Effector CD4-positive, alpha-beta T cell (primary cell): ENCODE measurements at places on chromosomes 7 and 10.

GRCh38 chr10:45421221-45422097 is 47.4 kb downstream of the ALOX5 start:
- no peak for DNase-seq

DNA sequence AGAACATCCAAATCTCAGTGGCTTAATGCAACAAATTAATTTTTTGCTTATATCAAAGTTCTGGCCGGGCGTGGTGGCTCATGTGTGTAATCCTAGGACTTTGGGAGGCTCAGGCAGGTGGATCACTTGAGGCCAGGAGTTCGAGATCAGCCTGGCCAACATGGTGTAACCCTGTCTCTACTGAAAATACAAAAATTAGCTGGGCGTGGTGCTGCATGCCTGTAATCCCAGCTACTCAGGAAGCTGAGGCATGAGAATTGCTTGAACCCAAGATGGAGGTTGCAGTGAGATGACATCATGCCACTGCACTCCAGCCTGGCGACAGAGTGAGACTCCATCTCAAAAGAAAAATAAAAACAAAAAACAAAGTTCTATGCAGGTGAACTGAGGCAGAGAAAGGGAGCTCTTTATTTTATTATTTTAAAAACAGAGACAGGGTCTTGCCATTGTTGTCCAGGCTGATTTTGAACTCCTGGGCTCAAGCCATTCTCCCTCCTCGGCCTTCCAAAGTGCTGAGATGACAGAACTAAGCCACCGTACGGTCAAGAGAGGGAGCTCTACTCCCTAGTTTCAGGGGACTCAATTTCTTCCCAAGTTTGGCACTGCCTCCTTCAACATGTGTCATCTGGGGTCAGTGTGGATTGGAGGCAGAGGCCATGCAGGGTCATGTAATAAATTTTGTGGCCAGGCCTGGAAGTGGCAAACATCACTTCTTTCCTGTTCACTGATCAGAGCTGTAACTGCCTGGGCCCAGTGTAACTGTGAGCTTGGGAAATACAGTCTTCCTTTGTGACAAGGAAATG is 2.4 kb downstream of the ADCK2 start:
- no peak for DNase-seq

DNA sequence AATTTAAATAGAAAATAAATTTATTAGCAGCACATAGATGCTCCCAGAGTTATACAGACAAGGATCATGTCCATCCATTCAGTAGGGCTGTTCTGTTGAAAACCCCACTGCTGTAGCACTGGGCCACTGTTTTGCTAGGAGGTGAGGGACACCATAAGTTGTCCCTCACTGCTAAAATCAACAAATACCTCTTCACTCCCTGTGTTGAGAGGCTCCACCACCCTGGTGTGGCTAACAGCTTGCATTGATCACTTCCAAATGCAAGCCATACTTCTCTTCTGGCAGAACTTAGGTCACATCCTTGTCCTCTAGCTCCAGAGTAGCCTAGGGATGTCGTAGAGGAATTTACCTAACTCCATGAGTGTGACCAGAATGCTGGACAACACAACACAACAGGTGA is 55.4 kb downstream of the MDFIC start:
- DNase-seq, result no peak

GRCh38 chr7:11714205-11714604 is 117.8 kb downstream of the THSD7A start:
- no peak for DNase-seq

DNA sequence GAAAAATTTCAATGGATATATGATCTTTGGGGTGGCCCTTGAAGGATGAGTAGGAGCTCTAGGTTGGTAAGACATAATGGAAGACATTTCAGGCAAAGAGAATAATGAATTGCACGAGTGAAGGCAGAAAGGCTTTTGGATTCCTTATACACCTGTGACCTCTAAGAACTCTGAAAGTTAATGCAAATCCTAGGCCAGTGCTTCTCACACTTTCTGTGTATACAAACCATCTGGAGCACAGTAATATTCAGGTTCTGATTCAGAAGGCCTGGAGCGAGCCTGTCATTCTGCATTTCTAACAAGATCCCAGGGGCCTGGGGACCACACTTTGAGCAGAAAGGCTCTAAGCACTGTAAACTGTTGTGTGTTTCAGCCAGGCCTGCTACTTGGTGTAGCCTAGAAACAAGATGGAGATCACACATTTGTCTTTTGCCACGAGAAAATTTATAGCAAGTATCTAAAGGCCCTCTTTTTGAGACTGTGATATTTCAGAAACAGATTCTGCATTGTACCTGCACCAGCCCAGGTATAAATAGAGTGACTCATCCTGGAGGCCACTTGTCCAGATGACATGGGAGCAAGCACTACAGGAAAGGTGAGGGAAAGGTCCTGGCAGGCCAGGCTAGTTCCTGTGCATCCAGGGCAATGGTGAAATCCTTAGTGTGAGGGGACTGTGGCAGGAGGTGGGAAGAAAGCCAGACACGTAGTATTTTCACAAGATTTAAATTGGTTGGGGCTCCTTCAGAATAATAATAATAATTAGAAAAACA is 24.4 kb downstream of the MRPS33 start:
- no peak for DNase-seq

- no peak for DNase-seq
Measured at GRCh38 chr10:34075254-34075926, 739.7 kb downstream of the PARD3 start.

DNA sequence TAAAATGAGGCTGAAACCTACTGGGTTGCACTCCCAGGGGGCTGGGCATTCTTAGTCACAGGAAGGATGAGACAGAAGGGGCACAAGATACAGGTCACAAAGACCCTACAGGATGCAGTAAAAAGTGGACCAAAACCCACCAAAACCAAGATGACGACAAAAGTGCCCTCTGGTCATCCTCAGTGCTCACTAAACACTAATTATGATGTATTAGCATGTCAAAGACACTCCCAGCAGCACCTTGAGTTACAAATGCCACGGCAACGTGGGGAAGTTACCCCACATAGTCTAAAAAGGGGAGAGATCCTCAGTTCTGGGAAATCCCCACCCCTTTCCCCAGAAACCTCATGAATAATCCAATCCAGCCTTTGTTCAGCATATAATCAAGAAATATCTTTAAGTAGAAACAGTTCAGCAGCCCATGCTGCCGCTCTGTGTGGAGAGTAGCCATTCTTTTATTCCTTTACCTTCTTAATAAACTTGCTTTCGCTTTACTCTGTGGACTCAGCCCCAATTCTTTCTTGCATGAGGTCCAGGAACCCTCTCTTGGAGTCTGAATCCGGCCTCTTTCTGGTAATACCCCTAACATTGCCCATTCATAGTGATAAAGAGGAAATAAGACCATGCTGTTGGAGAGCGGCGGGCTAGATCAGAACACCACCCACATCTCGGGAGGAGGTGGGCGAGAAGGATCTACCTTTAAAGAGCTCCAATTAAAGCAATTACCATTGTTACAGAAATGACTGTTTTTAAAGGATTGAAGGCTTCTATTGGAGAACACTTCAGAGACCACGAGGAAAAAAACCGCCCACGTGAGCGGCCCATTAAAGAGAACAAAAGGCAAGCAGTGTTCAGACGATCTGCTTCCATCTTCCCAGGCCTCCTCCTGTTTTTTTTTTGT is 170.9 kb downstream of the USP6NL start:
- no peak for DNase-seq

DNA sequence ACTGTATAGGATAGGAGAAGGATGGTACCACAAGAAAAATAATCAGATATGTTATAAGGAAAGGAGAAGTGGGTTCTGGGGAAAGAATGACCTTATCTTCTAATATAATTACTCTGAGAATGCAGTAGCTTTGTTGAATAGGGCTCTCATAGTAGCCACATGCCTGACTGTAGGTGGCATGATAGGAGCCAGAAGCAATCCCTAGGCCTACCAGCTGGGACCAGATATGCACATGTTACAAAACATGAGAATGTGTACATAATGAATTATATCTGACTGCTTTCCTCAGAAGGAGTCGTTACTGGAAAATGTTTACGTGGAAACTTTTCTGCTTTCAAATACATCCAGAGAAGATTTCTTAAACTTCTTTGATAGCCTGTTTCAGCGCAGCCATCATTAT is 53.2 kb upstream of the FAM3C start:
- DNase-seq, result no peak

GRCh38 chr7:112058686-112059085 is 147.5 kb downstream of the DOCK4 start:
- no peak for DNase-seq

- no peak for DNase-seq
Measured at GRCh38 chr10:122190176-122190943, 80.7 kb upstream of the BTBD16 start.

GRCh38 chr10:87829986-87830729 is 12.1 kb upstream of the ATAD1 start:
- no peak for DNase-seq

DNA sequence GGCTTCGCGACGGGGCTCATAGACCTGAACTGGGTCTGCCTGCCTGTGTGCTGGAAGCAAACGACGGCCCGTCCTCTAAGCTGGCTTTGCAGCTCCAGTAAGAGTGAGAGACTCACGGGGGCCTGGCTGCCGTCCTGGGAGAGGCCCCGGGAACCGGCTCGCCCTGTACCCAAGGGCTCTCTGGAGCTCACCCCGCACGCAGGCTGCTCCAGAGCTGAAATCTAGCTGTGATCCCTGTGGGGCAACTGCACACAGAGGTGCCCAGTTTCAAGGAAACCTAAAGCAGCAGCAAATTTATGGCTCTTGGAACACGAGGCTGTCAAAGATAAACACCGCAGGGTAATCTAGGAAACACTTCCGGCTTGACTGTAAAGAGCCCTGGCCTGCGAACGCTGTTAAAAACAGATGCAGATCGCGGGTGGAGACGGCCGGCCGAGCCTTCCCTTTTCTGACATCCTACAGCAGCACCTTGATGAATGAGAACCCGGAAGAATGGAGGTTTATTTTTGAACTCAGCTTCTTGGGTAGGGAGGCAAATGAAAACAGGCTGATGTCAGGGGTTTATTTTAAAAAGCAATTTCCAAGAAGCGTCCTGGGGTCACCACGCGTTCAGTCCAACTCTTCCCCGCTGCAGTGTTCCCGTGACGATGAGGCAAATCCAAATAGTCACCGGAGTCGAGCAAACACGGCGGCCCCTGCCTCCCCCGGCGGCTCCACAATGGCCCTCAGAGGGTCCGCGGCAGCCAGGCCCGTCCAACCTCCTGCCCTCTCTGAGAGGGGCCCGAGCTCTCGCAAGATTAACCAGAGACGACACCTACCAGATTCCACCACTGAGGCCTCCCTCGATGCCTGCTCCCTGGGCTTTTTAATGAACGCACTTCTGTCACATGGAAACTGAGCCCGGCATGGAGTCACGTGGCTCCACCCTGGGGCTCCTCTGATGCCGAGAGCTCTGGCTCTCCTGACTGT is 29.6 kb downstream of the AMZ1 start:
- no peak for DNase-seq

DNA sequence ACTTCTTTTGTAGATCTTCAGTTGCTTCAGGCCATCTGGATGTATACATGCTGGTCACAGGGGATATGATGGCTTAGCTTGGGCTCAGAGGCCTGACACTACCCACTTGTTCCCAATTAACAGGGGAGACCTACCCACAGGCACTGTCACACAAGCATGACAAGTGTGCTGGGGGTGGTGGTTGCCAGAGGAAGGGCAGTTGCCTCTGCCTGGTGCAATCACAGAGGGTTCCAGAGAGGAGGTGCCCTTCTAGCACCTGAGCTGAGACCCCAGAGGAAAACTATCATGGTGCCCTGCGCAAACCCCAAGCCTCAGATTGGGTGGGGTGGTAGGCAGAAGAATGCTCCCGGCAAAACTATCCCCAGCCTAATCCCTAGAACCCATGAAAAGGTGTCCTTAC is 65.6 kb upstream of the NANOS1 start:
- no peak for DNase-seq

DNA sequence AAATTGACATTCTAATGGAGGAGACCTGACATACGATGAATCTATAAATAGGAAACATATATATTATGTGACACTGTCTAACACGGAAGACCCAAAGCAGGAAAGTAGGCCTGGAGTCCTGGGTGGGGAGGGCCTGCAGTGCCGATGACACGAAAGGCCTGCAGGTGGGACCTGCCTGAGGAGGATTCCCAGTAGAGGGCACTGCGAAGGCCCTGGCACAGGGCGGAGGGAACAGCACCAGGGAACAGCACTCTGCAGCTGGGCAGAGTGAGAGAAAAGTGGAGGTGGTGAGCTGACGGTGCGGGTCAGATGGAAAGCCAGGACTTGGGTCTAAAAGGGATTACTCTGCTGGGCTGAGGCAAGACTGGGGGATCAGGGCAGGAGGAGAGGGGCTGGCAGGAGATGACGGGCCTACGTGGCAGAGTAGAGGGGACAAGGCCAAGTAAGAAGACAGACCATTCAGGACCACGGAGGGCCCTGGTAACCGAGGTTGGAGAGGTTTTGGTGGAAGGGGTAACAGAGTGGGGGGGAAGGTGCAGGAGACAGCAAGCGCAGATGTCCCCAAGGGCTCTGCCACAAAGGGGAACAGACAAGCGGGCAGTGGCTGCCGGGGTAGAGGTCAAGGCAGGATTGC is 8.1 kb downstream of the ZNF746 start:
- DNase-seq, result no peak

GRCh38 chr7:136179851-136180721 is 202.9 kb upstream of the MTPN start:
- DNase-seq, result no peak

DNA sequence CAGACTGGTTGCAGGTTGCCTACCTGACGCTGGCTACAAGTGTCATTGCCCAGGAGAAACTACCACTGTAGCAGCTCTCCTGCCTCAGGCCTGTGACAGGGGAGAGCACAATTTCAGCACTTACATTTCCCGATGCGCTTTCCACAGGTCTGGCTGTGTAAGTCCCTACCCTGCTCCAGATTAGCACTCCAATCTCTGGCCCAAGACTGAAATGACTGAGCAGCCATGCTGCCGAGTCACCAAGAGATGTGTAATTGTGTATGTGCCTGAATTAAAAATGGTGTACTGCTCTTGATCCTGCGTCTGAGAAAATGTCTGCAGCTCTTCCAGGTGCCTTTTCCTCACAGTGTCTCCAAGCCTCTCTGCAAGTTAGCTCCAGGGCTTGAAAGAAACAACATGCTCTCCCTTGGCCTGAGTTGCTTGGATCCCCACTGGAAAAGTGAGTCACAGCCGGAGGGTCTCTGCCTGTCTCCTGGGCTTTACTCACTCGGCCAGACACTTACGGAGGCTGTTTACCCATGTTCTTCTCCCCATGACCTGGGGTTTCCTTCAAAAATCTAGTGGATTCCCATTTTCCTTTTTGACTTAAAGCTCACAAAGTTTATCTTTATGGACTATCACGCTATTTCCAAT is 1001.7 kb upstream of the KCND2 start:
- DNase-seq, result no peak
